ENCODE measurements at places on chromosomes 1 and 21. TPM values are rescaled to one million over a fixed set of nuclear protein-coding genes. Genes with fewer than 3 reads are reported as not detected.

Gene CD48
- total RNA-seq = 393 TPM

DNA sequence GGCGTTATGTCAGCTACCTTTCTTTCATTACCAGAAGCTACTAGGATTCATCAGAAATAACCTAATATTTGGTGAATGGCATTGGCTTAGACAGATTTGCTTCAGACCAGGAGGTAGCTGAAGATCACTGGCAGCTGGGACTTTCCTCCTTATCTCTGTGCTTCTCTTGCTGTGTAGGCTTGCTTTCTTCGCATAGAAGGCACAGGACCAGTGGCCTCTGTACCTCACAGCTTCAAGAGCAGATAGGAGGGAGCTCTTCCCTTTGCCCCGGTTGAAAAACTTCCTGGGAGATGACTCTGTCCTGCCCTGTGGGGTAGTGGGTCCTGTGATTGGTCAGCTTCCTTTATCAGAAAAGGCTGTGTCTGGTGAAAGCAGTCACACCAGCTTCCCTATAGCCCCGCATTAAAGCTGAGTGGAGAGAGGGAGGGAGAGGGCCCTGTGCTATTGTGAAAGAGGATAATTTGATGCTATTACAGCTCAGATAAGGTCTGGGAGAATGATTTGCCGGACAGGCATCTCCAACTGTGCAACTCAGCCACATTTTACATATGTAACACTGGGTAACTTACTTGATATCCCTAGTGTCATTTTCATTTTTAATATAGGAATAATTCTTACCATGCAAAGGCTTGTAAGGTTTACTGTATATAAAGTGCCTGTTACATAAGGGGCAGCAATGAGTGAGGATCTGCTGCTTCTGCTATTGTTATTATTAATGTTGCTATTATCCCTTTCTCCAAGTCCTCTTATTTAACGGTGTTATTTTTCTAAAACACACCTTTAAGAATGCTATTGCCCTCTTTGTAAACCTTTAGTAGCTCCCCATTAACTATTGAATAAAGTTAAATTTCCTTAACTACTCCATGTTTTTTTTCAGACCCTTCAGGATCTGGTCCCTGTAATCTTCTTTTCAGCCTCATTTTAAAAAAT, 31.6 kb downstream of the OSBPL9 start:
- no peak for DNase-seq

- DNase-seq = peak; percentile 34
Observed at GRCh38 chr1:159012495-159012894, 2.8 kb downstream of the IFI16 start.

DNA sequence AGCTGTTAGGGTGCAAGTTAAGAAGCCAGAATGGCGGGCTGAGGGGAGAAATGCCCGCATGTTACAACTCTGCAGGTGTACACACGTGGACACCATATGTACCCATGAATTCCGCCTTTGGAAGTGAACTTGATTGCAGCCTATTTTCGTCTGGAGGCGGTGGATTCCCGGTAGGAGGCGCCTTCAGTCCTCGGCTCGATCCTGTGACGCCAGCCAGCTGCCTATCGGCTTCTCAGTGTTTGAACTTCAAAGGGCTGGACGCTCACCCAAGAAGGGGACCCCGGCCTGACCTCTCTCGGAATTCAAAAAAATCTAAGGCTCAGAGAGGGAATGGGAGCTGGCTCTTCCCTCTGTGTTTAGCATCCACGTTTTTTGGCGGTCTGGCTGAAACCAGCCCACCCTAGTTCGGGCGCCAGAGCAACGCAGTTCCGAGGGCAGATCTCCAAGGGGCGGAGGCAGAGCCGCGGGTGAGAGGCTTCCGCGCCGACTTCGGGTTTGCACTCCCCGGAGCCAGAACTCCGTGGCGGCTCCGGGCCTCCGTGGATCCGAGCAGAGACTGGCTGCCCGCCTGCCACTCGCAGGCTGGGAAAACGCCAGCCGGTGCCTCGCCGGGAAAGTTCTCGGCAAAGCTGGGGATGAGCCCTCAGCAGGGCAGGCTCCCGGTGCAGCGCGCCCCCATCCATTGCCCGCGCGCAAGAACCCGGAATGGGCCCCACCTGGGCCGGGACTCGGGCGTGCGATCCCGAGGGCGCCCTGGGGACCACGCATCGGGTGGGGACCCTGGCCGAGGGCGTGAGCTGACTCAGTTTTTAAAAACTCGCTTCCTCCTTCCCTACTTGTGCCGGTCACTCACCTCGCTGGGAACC, 996 bp upstream of the TMEM51 start:
- no peak for DNase-seq

DNA sequence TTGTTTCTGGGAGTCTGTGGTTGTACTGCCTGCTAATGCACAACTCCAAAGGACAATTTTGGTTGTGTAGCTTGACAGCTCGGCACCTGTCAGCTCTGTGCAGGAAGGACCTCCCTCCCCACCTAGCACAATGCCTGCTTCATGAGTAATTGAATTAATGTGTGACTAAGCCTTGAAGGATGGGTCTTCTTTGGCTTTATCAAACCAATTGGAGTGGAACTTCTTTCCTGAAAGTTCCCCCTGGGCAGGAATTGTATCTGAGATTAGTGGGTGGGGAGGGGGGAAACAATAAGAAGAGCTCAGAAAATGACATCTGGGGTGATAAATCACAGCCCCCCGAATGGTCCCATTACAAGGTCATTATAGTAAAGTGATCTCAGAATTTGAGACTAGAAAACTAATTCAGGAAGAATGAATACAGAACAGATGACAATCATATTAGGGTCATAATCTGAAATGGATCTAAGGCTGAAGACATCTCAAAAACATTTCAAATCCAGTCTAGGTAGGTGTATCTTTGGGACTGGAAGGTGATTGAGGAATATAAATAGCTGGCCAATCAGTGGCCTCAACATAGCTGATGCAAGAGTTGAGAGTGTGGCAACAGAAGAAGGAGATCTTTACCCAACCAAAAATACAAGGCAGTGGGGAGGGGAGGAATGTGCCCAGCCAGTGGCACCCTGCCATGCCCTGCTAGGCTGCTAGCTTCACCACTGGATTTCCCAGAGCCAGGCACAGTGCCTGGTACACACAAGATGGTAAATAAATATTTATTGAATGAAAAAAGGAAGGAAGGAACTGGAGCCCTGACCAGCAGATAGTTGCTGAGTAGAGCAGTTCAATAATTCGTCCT, 10.1 kb upstream of the SESN2 start:
- no peak for DNase-seq

Gene OTUD3
- total RNA-seq = 13.6 TPM

GRCh38 chr21:32414579-32415358, 2.3 kb downstream of the EVA1C start:
- DNase-seq = no peak

Gene DIO1
- total RNA-seq = not detected

- no peak for DNase-seq
Observed at GRCh38 chr1:235023711-235024439, 104.8 kb downstream of the TOMM20 start.

Gene FCRLB
- 0.75 TPM for total RNA-seq

DNA sequence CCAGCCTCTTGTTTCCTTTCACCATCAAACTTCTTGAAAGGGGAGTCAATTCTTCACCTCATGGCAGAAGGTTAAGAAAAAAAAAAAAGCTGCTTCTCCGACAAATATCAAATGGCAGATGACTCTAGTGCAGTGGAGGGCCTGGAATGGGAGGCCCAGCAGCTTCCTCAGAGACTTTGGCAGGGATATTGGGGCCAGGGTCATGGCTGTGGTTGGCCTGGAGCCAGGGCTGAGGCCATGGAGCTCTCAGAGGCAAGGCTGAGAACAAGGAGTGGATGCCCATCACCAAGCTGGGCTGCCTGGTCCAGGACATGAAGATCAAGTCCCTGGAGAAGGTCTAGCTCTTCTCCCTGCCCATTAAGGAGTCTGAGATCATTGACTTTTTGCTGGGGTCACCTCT, 18.7 kb downstream of the MTF1 start:
- DNase-seq = no peak

GRCh38 chr1:61606448-61607312, 118.3 kb downstream of the TM2D1 start:
- DNase-seq = no peak

Gene KRTAP21-2
- not detected for total RNA-seq

DNA sequence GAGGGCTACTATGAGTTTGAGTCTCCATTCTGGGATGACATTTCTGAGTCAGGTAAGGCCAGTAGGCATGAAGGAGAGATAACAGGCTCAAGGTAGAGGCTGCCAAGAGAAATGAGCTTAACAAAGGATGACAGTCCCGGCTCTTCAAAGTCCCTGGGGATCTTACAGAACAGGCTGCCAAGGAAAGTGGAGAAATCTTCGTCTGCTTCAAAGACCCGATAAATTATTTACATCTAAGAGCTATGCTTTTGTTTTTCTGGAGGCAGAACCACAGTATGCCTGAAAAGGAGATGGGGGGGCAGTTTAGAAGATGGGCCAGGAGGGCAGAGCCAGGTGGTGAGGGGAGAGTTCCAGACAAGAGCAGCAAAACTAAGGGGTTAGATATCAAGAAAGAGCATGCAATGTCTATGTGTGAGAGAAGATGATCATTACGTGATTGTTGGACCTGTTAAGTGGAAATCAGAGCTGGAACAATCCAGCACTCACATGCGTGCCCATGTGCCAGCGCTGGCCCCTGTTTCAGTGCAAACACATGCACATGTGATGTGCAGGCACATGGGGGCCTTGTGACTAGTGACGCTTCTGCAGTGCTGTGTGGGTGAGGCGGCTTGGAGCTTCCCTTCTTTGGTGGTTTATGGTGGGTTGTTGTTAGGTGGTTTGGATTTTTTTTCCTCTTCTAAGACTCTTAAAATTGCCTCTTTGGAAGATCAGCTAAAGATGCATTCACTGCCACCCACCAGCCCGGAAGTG, 25.7 kb downstream of the CAMK1G start:
- DNase-seq = no peak

DNA sequence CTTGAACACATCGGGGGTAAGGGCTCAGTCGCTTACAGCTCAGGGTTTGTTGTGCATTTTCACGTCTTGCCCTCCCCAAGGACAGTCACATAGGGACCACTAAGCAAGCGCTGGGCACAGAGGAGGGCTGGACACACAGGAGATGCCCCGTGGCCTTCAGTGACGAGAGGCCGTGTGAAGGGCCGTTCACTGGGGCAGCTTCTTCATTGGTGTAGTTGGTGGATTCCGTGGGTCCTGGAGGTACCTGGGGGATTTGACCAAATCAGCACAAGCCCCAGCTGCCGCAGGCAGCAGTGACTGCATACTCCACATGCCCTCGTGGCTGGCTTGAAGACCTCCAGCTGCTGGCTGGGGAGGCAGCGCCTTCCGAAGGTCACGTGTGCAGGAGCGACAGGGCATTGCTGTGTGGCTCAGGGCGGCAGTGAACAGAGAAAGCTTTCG, 100.8 kb upstream of the C1orf174 start:
- DNase-seq = no peak

Gene FCMR
- total RNA-seq = 576 TPM

- DNase-seq = no peak
Observed at GRCh38 chr21:29082046-29082815, 8.8 kb upstream of the CCT8 start.

Gene SPEN
- 72.1 TPM for total RNA-seq

Gene CRABP2
- total RNA-seq = 3.6 TPM
